Muscle of leg (tissue), 16 donors: ENCODE measurements at places on chromosomes 6 and 20. TPM values are rescaled to one million over a fixed set of nuclear protein-coding genes. Genes with fewer than 3 reads are reported as not detected.

Gene HLA-DMA
- total RNA-seq, result 4.2 TPM

Gene HLA-DQB1
- total RNA-seq, result 3.8 TPM

Gene WASF1
- 3.6 TPM for total RNA-seq

Gene SLC26A8
- not detected for total RNA-seq

Gene TRIM10
- total RNA-seq, result 0.18 TPM

Gene EGFL8
- 28.9 TPM for total RNA-seq

Gene ZNF334
- total RNA-seq, result 8.5 TPM

DNA sequence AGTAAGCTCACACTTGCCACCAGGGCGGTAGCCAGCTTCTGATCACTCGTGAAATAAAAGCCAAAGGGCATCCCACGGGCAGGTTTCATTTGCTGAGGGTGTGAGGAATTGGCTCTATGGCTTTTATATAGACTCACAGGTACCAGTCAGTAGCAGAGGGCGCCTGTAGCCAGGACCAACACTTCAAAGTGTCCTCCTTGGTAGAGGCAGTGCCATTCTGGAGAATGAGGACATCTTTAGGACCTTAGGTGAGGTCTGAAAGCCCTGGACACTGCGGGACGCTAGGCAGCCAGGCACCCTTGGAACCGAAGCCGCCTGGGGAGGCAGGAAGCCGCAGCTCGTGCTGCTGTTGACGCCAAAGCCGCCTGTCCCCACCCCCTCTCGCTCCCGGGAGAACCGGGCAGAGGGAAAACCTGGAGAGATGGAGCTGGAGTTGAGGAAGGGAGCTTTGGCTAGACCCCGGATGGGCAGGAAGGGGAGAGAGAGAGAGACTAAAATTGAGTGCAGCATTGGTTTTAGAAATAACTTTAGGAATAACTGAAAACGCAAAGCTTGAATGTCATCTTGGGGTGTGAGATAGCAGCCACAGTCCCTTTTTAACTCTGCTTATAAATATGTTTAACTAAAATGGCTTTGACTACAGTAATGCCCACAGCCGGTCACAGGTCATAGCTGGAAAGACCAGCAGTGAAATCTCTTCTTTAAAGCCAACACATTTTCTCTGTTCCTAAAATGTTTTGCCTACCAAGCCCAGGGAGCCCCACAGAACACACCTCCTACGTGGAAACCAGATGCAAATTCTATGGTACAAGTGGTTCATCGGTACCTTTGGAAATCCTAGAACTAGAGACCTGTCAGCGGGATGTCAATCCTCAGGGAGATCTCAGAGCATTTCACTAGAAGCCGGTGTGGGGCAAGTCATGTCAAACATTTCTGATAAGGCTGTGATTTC, 128.5 kb upstream of the CDYL start:
- peak; percentile 84 for DNase-seq
- no peak overlapping the region for H3K27ac ChIP-seq
- no peaks in the 10 kb centered on the region for H3K27me3 ChIP-seq
- no peaks in the 10 kb centered on the region for H3K36me3 ChIP-seq
- peak overlapping the region; percentile 26 for H3K4me3 ChIP-seq

DNA sequence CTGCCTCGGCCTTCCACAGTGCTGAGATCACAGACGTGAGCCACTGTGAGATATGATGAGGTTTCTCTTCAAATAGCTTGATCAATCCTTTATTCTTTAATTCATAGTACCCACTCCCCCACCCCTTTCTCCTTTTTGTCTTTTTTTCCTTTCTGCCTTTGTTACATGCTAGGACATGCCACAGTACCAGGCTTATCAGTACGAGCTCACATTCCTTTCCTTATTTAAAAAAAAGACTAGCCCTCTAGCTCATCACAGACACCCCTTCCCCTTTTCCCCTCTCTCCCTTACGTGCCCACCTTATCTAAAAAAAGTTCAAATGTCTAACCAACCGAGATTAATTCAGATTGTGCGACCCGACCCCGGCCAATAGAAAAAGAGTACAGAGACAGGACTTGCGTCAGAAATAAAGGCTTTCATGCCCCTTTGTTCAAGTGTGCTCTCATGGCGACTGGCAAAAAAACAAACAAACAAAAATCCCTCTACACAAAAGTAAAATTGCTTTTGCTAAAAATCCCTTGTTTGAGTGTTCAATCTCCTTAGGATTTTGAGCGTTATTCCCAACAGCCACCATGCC, 49.2 kb downstream of the MRAP2 start:
- H3K27ac ChIP-seq, result no peak overlapping the region
- no peak for DNase-seq
- H3K4me1 ChIP-seq, result peaks cover 2% of the 10 kb centered on the region
- H3K4me3 ChIP-seq, result no peak overlapping the region
- H3K36me3 ChIP-seq, result no peaks in the 10 kb centered on the region

- DNase-seq, result no peak
- no peak overlapping the region for H3K4me3 ChIP-seq
- no peaks in the 10 kb centered on the region for H3K36me3 ChIP-seq
- H3K27me3 ChIP-seq, result no peaks in the 10 kb centered on the region
- H3K27ac ChIP-seq, result no peak overlapping the region
Measured at GRCh38 chr6:141548966-141549365, 583.8 kb upstream of the GJE1 start.

DNA sequence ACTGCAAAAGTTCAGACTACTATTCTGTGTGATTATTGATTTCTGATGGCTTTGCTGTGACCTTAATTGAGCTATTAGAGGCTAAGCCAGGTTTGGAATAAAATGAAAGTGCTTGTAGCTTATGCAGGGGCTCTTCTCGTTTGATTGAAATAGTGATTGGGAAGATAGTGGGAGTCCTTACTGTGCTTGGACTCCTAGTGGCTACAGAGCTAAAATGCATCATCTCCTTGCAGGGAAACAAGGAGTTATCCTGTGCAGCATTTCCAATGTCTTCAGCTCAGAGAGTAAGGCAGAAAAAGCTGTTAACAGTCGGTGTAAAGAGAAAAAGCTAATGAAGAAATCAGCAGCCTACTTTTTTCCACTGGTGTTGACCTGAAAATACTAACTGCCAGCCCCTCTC, 173.5 kb downstream of the SLC35F1 start:
- no peaks in the 10 kb centered on the region for H3K36me3 ChIP-seq
- no peak overlapping the region for H3K4me3 ChIP-seq
- no peaks in the 10 kb centered on the region for H3K27me3 ChIP-seq
- no peak overlapping the region for H3K27ac ChIP-seq
- no peak for DNase-seq

DNA sequence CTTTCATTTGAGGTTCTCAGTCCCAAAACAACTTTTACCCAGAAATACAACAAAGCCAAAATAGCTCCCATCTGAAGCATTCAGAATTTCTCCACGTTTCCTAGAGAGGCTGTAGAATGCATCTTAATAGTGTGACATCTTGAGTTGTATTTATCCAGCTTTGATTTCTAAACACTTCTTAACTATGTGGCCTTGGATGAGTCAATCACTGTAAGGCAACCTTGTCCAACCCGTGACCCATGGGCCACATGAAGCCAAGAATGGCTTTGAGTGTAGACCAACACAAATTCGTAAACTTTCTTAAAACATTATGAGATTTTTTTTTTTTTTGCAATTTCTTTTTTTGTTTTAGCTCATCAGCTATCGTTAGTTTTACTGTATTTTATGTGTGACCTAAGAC, 108.1 kb downstream of the RALGAPA2 start:
- no peaks in the 10 kb centered on the region for H3K4me1 ChIP-seq
- DNase-seq, result no peak
- no peak overlapping the region for H3K4me3 ChIP-seq
- H3K27me3 ChIP-seq, result no peaks in the 10 kb centered on the region
- H3K36me3 ChIP-seq, result no peaks in the 10 kb centered on the region

GRCh38 chr6:137387096-137387764, 107.0 kb downstream of the OLIG3 start:
- no peaks in the 10 kb centered on the region for H3K4me1 ChIP-seq
- no peak overlapping the region for H3K27ac ChIP-seq
- no peak for DNase-seq
- no peaks in the 10 kb centered on the region for H3K36me3 ChIP-seq
- no peak overlapping the region for H3K4me3 ChIP-seq

DNA sequence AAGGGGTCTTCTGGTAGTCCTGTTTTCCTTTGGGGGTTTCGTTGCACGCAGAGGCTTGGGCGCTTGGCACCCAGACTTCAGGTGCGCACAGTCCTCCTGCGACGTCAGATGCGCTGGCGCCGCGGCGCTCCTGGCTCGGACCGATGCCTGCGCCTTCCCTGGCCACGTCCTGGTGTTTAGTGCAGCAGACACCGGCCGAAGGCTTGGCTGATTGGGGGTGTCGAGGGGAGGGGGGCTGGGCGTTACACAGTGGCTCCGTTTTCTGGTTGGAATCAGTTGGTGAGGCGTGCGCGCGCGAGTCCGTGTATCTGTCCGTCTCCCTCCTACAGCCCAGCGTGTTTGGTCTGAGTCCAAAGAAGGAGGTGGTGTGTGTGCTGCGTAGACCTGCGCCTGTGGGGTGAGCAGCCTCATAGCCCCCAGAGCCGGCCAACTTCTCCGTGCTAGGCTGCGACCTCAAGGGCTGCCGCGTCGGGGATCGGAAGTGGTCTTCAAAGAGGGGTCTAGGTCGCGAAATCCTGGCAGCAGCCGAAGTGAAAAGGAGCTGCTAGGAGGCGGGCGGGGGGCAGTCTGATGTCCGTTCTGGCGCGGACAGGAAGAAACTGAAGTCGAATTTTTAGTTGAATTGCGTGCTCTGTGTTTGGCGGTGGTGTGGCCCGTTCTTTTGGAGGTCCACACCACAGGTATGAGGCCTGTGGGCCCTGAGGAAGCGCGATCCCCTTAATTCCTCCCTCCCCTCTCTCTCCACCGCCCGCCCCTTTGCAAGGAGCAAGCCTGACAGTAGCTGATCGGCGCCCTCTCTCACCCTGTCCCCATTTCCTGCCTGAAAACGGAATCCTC, 1.5 kb downstream of the SYNDIG1 start:
- H3K27ac ChIP-seq, result no peak overlapping the region
- no peaks in the 10 kb centered on the region for H3K36me3 ChIP-seq

DNA sequence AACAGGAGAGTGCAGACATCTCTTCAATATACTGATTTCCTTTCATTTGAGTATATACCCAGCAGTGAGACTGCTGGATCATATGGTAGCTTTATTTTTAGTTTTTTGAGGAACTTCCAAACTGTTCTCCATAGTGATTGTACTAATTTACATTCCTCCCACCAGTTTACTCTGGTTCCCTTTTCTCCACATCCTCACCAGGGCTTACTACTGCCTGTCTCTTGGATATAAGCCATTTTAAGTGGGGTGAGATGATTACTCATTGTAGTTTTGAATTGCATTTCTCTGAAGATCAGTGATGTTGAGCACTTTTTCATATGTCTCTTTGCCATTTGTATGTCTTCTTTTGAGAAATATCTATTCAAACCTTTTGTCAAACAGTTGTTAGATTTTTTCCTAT, 64.9 kb upstream of the HMGCLL1 start:
- peak; percentile 43 for DNase-seq
- H3K27me3 ChIP-seq, result no peaks in the 10 kb centered on the region
- no peak overlapping the region for H3K4me3 ChIP-seq

GRCh38 chr20:9021699-9022098, 47.2 kb upstream of the PLCB4 start:
- H3K36me3 ChIP-seq, result no peaks in the 10 kb centered on the region
- H3K4me1 ChIP-seq, result peaks cover 6% of the 10 kb centered on the region
- peak; percentile 29 for DNase-seq
- H3K4me3 ChIP-seq, result no peak overlapping the region
- H3K27ac ChIP-seq, result no peak overlapping the region

GRCh38 chr20:47063407-47063806, 168.8 kb downstream of the EYA2 start:
- no peaks in the 10 kb centered on the region for H3K36me3 ChIP-seq
- no peak for DNase-seq
- no peaks in the 10 kb centered on the region for H3K27me3 ChIP-seq
- no peak overlapping the region for H3K27ac ChIP-seq
- H3K4me1 ChIP-seq, result peaks cover 5% of the 10 kb centered on the region

GRCh38 chr6:939526-940252, 246.8 kb upstream of the EXOC2 start:
- DNase-seq, result no peak
- H3K4me3 ChIP-seq, result no peak overlapping the region
- no peak overlapping the region for H3K27ac ChIP-seq
- H3K4me1 ChIP-seq, result no peaks in the 10 kb centered on the region
- peaks cover 3% of the 10 kb centered on the region for H3K27me3 ChIP-seq
- H3K36me3 ChIP-seq, result no peaks in the 10 kb centered on the region

GRCh38 chr6:135750081-135750480, 101.4 kb upstream of the PDE7B start:
- H3K27ac ChIP-seq, result no peak overlapping the region
- H3K27me3 ChIP-seq, result no peaks in the 10 kb centered on the region
- no peaks in the 10 kb centered on the region for H3K4me1 ChIP-seq
- no peak overlapping the region for H3K4me3 ChIP-seq

GRCh38 chr6:44229376-44230033, 6.1 kb downstream of the SLC29A1 start:
- no peak overlapping the region for H3K4me3 ChIP-seq
- DNase-seq, result no peak
- H3K4me1 ChIP-seq, result peaks cover 64% of the 10 kb centered on the region
- H3K27me3 ChIP-seq, result no peaks in the 10 kb centered on the region
- no peak overlapping the region for H3K27ac ChIP-seq

GRCh38 chr20:43590036-43590391, 723 bp upstream of the IFT52 start:
- peaks cover 2% of the 10 kb centered on the region for H3K36me3 ChIP-seq
- H3K4me3 ChIP-seq, result peak overlapping the region; percentile 90
- H3K27ac ChIP-seq, result peak overlapping the region; percentile 87

DNA sequence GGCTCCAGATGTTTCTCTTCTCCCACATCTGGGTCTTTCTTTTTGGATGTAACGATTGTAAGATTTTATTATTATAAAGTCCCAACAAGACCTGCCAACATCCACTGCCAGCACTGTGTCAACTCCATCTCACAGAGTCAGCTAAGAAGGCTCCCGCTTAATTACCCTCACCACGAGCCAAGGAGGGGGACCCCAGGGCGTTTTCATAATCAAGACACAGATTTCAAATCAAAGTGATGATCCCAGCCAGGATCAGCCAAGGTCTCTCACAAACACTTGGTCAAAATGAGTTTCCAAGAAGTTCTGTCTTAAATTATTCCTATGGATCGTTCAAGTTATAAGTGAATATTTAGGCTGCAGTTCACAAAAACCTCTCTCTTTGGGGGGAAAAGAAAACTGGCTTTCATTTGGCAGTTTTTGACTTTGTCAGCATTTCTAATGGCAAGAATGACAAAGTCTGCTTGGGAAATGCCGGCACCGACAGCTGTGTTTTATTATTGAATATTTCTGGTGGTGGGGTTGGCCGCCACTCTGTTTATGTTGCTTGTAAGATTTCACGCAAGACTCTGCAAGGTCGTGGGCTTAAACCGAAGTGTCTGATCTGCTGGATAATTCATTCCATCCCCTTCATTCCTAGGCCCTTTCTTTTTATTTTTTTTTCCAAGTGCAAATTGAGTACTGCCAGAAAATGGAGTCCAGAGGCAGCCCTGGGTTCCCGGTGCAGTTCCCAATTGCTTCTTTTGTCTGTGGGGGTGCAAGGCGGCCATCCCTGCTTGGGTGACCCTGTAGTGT, 170.2 kb upstream of the PMEPA1 start:
- peak overlapping the region; percentile 84 for H3K27ac ChIP-seq
- peak; percentile 99 for DNase-seq
